ENCODE measurements at places on chromosomes 5 and 9.
A peak's percentile ranks its signal among the peaks of the same experiment; 100 is the strongest.

DNA sequence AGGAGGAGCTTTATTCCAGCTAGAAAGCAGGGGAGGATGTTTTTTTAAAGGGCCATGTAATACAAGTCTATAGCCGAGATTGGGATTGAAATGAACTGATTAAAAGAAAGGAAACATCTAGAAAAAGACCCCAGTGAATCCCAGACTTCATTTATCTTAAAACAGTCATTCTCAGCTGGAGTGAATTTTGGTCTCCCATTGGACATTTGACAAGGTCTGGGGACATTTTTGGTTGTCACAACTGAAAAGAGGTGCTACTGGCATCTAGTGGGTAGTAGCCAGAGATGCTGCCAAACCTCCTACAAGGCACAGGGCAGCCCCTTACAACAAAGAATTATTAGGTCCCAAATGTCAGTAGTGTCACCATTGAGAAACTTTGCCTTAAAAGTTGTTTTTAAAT, 16.3 kb upstream of the SPINK4 start:
- DNase-seq: no peak

GRCh38 chr5:109506556-109506955, 96.8 kb upstream of the PJA2 start:
- no peak for DNase-seq

- no peak for DNase-seq
These were observed 54.9 kb downstream of the RICTOR start for GRCh38 chr5:39019254-39019653.

DNA sequence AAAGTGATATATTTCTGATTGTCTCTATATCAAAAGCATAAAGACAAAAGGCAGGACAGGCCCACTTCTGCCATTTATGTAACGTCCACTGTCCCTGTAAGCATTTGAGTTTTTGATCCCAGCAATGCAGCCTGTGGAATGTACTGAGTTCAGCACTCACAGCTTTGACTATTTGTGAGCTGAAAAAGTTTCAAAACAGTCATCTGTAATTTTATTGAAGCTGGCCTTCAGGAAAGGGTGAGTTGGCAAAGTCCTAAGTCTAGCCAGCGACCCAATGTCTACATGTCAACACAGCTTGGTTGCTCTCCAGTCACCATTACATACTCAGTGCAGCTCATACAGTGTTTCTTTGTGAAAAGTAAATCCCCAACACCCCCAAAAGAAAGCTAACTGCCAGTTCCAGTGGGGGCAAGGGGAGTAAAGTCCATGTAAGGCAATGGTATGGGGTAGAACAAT, 9.7 kb downstream of the LIFR start:
- DNase-seq: no peak

GRCh38 chr5:82886911-82887310, 190.3 kb downstream of the TMEM167A start:
- no peak for DNase-seq

- no peak for DNase-seq
These were observed 78.0 kb downstream of the AMBP start for GRCh38 chr9:114000063-114000454.

DNA sequence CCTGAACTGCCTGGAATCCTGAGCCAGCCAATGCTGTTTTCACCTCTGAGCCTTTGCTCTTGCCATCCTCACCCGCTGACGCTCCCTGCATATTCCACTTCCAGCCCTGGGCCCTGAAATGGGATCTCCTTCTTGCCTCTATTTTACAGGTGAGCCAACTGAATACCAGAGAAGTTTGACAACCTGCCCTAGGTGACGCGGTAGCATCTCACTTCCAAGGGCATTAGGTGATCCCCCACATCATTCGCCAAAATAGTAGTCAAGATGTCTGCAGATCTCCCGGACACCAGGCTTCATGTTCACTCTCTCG, 43.5 kb downstream of the FOXI1 start:
- no peak for DNase-seq

- no peak for DNase-seq
These were observed 2.3 kb downstream of the STKLD1 start for GRCh38 chr9:133378408-133378962.

DNA sequence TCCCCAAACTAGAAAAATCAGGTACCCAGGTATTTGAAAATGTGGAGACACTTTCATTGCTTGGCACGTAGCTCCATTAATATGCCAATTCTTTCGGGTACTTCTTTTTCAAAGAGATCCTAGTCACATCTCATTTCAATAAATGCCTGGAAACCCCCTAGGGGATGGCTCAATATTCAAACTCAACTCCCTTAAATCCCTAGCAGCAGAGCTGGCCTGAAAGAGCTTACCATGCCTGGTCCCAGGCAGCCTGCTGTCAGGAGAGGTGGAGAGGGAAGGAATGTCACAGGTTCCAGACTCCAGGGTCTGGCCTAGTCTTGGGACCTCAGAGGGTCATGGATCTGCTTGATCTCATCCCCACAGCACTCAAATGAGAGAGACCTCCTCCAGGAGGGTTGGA, 187.1 kb downstream of the SPOCK1 start:
- no peak for DNase-seq

DNA sequence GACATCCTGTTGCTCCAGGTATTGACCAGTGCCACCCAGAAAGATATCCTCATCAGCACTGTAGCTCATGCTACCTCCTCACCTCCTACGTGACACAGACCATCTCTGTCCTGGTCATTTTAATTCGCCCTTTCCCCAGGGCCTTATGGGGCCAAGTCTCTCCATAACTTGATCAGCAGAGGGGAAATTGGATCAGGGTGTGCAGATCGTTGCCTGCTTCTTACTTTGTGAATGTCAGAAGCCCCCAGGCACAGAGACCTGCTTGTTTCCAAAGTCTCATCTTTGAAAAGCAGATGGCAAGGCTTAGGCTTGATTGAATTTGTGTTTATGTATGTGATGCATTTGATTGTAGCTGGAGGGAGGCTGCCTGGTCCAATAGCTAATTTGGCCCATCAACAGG, 8.8 kb upstream of the DBH start:
- DNase-seq: no peak

DNA sequence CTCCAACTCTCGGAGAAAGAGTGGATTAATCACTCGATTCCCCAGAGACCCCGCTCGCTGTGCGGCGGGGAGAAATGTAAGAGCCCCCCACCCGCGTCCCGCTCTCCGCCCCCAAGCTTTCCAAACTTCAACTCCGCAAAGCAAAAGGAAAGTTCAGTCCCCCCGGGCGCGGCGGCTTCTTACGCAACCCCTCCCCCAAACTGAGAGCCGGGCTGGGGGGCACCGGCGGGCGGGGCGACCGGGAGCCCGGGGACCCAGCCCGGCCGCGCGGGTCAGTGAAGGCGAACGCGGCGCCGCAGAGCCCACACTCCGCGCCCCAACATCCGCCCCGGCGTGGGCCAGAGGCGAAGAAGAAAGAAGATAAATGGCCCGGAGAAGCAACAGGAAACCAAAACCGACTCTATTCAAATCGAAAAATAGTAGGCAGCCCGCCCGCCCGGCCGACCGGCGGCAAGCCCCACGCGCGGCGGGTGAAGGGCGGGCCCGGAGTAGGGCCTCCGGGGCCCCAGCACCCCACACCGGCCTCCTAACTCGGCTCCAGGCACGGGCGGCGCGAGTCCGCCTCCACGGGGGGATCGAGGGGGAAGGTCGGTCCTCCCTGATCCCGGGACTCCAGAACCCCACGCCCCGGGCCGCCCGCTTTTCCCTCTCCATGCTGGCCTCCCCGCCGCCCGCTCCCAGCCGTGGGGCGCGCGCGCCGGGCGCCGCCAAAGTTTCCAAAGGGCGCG, 720 bp downstream of the NOTCH1 start:
- DNase-seq: peak; percentile 67

DNA sequence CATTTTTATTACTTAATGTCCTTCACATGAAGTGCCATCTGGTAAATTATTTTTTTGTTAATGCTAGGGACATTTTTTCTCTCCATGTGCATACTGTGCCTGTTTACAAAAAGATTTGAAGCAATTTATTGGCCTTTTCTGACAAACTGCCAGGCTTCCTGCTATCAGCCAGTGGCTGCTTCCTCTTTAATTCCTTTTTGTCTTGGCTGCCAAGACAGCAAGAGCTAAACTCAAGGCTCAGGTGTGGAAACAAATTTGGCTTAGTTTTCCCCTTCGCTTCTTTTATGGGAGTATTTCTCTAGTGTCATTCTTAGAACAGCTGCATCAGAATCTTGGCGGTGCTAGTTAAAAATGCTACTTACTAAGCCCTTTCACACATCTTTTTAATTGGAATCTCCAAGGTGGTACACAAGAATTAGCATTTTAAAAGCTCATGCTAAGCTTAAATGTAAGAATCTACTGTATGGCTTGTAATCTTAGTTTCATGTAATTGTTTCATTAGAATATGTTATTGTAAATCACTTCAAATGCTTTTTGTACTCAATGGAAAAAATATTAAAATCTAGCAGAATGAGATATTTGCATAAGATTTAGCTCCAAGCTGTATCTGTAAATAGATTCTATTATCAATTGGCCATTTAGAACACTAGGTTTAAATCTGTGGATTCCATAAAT, 134.2 kb upstream of the RASGRF2 start:
- no peak for DNase-seq

DNA sequence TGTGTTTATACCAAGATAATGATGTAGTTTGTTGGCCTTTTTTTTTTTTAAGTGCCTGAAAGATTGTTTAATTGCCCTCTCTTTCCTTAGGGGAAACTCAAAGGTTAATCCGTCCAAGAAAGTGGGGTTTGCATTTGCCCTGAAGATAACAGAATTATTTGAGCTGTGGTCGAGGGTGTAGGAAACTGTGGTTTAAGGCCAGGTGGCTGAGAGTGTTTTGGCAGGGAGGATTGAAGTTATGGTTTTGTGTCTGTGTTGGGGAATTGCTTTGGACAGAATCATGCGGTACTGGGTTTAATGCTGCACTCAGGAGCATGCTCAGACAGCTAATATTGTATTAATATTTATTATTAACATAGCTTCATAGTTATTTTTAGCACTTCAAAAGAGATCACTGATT, 509.8 kb downstream of the EBF1 start:
- DNase-seq: no peak

DNA sequence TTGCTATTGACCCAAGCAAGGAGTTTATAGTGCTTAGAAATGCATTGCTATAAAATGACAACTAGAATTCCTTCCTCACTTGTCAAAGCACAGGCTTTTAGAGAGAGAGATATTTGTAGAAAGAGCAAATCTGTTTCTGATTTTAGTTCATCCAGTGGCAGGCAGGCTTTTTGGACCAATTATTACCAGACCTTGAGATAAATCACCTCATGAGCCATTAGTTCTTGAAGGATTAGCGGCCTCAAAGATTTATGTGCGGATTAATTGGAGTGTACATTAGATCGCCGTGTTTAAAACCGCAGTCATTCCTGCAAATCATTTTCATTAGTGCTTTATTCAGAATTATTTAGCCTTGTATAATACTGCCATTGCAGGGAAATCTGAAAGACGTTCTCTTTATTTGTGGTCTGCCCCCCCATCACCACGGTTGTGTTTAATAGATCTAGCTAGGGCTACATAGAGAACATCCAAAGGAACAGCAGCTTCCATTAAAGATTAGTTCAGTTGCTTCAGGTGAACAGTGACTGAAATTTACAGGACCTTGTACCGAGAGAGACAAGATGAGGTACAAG, 28.8 kb upstream of the TJP2 start:
- DNase-seq: no peak

DNA sequence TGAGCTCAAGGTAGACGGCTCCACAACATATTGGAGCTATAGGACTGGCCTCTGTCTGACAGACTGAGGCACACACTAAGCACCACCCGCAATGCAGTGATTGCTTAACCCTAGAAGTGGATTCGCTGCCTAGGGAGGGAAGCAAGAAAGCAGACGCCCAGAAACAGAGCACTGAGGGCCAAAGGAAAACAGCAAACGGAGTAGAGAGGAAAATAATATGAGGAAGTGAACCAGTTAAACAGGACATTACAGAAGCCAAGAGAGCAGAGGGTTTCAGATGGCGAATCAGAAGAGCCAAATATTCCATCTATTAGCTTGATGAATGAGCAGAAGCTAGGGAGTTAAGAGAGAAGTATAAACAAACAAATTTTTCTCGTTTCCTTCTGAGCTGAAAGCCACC, 139.2 kb upstream of the LHFPL2 start:
- no peak for DNase-seq

DNA sequence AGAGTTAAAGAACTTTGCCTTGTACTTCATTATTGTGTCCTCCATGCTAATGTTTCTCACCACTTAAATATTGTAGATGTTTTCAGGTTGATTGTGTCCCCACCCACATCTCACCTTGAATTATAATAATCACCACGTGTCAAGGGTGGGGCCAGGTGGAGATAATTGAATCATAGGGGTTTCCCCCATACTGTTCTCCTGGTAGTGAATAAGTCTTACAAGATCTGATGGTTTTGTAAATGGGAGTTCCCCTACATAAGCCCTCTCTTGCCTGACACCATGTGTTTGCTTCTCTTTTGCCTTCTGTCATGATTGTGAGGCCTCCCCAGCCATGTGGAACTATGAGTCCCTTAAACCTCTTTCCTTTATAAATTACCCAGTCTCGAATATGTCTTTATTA, 248.3 kb downstream of the FBXL7 start:
- DNase-seq: no peak

- DNase-seq: peak; percentile 84
These were observed 31.6 kb downstream of the ANXA2R start for GRCh38 chr5:43008363-43009153.

- DNase-seq: no peak
These were observed 188.4 kb upstream of the ELL2 start for GRCh38 chr5:96150007-96150406.

DNA sequence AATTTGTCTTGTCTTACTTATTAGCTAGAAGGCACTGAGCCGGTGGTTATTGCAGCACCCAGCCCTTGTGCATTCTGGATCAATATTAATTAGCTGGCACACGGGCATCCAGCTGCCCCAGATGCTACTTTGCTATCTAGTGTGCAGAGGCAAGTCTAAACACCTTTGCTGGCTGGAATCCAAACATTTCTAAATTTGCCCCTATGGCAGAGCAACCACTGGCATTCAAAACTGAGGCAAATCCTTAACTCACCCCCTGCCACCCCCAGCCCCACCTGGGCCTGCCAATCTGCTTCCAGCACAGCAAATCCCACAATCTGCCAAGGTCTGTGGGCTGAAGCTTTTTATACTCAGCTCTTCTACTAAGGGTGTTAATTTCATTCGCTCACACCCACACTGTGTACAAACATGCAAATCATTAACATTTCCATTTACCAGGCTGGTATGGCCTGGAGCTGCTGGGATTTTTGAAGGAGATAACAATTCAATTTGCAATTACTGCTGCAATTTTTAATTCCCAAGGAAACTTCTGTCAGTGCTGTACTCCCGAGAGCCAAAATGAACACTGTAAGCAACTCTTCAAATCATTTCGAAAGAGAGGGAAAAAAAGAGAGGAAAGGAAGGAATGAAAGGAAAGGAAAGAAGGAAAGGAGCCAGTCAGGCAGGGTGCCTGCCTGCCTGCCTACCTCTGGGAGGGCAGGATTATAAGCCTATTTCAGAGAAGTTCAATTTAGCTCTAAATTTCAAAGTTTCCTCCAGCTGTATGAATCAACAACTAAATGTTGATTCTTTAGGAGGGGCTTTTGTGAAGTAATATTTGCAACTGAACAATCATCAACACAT, 35.5 kb downstream of the RAPGEF1 start:
- DNase-seq: no peak

DNA sequence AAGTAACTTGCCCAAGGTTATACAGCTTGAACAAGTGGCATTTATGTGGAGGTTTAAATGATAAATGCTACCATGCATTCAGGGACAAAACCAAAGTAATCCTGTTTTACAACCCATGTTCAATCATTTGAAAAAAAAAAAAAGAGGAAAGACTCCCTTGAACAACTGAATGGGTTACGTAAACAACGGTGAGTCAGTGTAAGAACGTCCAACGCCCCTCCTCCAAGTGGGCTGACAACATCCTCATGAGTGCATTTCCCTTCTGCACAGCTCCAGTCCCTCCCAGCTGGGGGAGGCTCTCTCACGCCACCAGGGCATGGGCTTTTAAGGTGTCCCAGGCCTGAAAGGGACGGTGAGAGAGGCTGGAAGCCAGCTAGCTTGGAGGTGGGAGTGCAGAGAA, 90.0 kb downstream of the PRRT1B start:
- DNase-seq: peak; percentile 66

Data from activated naive CD4-positive, alpha-beta T cell treated with anti-CD3 and anti-CD28 coated beads, Interleukin-2, amount 50 U/mL, for 72 hours (primary cell).